ENCODE measurements at places on chromosomes 2 and 18.
A peak's percentile ranks its signal among the peaks of the same experiment; 100 is the strongest.

DNA sequence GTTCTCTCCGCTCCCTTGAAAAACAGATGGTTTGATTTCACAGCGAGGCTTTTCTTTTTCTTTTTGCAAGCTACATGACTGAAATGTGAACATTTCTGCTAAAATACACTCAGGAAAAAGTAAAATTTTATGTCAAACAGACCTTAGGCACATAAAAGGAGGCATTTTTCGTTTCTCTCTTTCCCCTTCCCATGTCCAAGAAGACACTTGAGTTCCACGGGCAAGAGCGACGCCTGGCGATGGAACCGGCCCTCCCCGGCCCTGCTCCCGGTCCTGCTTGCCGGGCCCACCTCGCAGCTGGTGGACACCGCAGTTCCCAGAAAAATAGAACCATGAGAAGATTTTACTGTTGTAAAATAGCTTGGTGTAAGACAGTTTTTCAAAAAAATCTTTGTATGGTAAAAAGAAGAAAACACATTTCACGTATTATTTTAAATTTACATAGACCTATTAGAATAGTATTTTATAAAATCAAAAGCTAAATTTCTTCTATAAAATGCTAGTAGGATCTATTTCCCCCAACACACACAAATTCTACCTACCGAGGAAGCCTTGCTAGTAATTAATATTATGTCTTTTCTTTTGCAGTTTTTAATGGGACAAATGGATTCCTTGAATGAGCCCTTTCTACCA lies 2.3 kb upstream of the ALKAL2 start:
- peak; percentile 88 for DNase-seq

DNA sequence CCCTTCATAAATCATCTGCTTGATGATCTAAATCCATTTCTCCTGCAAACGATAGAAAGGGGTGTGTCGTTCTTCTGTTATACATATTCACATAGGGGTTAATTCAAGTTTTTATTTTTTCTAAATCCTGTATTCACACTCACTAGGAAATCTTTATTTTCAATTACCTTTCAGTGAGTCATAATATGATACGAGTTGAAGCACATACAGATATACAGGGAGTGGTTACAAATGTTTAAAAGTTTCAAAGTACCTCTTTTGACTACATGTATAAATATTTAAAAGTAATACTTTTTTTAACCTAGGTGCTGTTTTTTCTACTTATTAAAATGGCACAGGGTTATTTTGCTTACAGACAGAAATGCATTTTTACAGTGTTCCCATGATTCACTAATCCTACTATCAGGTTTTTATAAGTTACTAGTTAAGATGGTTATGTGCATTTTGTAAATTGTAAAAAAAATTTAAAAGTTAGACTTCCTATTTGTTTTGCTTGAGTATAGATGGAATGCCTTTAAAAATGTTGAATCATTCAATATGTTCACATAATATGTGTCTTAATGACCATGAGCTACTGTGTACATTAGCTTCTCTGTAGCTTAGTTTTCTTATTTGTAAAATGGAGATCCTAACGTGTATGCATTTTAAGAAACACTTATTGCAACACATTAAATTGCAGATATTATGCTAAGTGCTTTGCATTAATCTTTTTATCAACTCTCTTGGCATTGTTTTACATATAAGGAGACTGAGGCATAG lies 1378.1 kb downstream of the DSC3 start:
- no peak for DNase-seq

GRCh38 chr18:59743566-59743965 lies 46.3 kb upstream of the CCBE1 start:
- no peak for DNase-seq

DNA sequence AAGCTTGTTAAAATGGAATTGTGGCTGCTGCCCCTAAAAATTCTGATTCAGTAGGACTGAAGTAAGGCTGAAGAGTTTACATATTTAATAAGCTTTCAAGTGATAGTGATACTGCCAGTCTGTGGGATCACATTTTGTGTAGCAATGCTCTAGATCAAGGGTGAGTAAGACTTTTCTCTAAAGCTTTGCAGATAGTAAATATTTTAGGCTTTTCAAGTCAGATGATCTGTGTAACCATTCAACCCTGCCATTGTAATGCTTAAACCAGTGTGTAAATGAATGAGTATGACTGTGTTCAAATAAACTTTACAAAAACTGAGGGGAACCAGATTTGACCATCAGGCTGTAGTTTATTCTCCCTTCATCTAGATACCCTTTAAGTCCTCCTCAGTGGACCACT lies 92.7 kb downstream of the PIK3C3 start:
- no peak for DNase-seq

- no peak for DNase-seq
Measured at GRCh38 chr18:4510711-4511110, 55.6 kb upstream of the DLGAP1 start.

DNA sequence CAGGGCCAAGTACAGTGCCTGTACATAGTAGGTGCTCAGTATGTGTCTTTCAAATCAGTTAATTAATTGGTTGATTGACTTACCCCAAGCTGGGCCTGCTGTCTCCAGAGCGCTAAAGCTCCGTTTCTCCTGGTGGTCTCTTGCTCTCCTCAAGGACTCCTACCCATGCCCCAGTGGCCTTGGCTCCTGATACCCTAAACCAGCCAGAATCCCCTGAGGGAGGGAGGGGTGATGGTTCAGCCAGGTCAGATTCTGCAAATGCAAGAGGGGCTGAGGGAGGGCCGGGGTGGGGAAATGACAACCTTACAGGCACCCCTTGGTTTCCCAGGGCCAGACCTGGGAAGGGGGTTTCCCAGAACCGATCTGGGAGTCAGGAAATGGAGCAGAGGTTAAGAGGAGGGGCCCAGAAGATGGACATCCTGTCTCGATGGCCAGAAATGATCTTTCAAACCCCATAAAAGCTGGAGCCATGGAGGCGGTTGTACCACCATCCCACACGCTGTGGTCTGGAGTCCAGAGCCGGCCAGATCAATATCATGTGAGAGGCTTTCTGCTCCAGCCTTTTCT lies 209.1 kb downstream of the TNS1 start:
- DNase-seq, result no peak

DNA sequence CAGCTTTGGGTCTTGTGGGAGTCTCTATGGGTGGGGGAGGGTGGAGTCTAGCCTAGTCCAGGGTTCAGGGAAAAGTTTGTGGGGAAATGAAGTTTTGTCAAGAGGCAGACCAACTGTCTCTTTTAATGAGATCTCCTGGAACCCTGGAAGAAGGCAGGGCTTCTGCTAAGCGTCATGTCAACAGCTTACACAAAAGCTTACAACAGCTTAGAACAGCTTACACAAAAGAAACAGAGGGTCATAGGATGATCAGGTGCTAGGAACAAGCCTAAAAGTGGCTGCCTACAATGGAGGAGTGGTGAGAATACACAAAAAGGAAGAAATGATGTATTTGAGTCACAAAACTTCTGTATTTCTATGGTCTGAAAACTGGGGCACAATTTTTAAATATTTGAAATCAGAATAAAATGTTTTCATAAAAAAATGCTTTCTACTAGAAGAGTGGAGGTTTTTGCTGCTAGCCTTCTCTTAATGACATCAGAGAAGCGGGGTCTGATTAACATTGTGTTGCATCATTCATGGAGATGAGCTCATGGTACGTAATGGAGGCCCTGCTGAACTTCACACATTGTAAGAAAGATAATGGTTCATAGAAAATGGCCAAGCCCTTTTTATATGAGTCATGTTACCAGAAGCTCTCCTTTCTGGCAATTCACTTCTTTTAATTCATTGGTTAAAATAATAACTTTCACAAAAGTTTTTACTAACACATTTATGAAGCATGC lies 351.0 kb downstream of the PIK3C3 start:
- peak; percentile 20 for DNase-seq

- peak; percentile 37 for DNase-seq
Measured at GRCh38 chr18:56637711-56638231, 621 bp downstream of the TXNL1 start.

DNA sequence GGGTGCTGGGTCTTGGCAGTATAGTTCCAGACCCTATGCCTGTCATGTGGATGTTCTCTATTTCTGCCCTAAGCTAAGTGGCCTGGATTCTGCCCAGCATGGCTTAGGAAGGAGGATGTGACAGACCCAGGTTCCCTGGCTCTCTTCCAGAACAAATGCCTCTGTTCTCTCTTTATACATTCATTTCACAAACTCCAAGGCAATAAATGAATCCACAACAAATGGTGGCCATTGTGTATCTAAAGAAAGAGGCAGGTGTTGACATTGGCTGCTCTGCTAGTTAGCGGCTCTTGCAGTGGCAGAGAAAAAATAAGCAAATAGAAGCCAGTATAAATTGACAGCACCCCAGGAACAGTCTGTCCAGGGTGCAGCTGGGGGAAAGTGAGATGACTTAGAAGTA lies 298.6 kb downstream of the SUCLG1 start:
- no peak for DNase-seq

GRCh38 chr18:395456-396250 lies 104.8 kb downstream of the COLEC12 start:
- no peak for DNase-seq
